ENCODE measurements at places on chromosomes 6 and 20.
A peak's percentile ranks its signal among the peaks of the same experiment; 100 is the strongest.

- DNase-seq: no peak
These were observed 117.8 kb downstream of the RTN4IP1 start for GRCh38 chr6:106511288-106512047.

DNA sequence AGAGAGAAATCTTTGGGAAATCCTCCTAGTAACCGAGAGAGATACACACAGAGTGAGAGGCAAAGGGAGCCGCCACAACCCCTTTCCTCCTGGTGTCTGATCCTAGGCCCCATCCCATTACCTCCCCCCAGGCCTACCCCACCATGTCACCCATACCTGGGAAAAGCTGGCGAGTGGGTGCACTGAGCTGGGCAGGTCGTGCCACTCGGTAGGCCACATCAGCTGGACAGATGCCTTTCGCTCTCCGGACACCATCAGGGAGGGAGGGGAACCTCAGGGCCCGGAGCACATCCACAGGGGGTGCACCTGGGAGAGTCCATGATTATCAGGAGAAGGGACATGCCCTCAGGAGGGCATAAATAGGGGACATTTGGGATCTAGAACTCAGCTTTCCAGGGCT is 3.1 kb downstream of the COL11A2 start:
- DNase-seq: no peak

DNA sequence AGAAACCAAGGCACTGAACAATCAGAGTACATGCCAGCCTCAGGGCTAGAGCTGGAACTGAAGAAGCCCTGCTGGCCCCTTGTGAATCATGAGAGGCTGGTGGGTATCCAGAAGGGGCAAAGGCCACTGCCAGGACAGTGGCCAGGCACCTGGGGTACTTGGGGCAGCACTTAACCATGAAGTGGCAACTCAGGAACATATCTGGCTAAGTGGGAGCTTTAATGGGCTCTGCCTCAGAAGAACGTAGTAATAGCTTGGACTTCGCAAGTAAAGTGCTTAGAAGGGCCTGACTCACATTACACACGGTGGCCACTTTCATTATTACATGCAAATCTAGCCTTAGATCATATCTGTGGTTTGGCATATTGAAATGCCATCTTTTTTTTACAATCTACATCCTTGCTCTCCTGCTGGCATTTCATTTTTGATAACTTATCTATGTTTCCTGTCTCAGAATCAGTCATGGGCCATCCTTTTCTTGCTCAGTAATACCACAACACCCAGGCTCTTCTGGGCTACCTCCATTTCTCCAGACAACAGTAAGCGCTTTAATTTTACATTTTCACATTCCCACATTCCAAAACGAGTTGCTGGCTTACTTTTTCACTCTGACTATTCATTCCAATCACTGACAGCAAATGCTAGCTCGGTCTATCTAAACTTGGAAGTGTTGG is 21.6 kb downstream of the NAPB start:
- DNase-seq: no peak

- DNase-seq: no peak
These were observed 12.9 kb upstream of the EMILIN3 start for GRCh38 chr20:41379551-41379950.

GRCh38 chr6:104710543-104711335 is 149.0 kb downstream of the HACE1 start:
- DNase-seq: no peak

DNA sequence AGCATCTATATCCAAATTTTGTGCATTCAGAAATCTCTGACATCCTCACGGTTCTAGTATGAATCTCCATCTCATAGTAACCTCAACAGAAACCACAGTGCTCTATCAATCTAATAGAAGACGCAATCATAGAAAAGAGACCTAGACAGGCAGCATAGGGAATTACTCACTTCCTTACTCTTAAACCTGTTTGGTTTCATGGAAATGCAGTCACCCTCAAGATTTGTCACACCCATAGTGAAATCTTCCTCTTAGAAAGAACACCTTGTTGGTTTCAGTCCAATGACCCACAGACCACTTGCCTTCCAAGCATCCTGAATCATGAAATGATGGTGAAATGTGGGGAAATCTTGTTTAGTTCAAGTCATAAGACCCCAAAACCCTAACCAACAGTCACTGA is 166.1 kb upstream of the PRDM1 start:
- DNase-seq: no peak

GRCh38 chr6:152472325-152472724 is 164.8 kb downstream of the SYNE1 start:
- no peak for DNase-seq

GRCh38 chr20:846894-847278 is 13.4 kb downstream of the FAM110A start:
- no peak for DNase-seq

- DNase-seq: no peak
These were observed 56.0 kb downstream of the CCDC170 start for GRCh38 chr6:151549790-151550189.

DNA sequence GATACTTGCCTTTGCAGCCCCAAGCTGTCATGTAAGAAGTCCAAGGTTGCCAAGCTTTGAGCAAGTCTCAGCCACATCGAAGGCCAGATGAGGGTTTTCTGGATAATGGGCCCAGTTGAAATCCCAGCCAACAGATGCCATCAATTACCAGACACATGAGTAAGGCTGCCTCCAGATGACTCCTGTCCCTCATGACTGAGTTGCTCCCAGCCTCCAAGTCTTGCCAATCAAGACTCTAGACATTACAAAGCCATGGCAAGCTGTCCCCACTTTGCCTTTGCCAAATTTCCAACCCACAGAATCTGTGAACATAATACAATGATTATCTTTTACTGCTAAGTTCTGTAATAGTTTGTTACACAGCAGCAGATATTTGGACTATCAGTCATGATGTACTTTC is 76.8 kb upstream of the ARMC2 start:
- DNase-seq: no peak

- DNase-seq: no peak
These were observed 32.3 kb upstream of the PLEKHG1 start for GRCh38 chr6:150567380-150567779.

GRCh38 chr6:29926413-29927274 is 15.7 kb upstream of the HLA-A start:
- peak; percentile 65 for DNase-seq

GRCh38 chr20:5180421-5180820 is 53.6 kb downstream of the CDS2 start:
- no peak for DNase-seq

GRCh38 chr6:45001663-45002062 is 326.5 kb upstream of the RUNX2 start:
- no peak for DNase-seq

DNA sequence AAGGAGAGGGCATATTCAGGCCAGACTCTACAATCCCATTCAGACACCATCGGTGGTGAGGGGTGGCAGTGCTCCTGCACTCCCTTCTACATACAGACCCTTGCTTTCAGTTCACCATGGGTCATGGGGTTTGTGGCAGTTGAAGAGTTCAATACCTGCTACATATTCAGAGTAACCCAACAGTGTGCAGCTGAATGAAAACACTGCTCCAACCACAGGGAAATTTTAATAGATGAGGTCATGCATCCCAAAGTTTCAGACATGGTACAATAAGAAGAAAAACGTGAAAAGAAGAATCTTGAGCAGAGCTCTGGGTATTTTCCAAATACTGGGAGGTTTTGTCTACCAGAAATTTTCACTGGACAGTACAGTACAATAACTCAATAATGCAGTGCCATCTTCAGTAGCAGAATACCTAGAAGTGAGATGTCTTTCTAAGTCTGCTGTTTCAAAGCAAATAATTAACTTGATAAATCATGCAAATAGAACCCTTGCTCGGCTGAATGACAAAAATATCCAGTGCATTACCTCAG is 162.1 kb downstream of the PTPRK start:
- DNase-seq: no peak

- DNase-seq: no peak
These were observed 146.5 kb upstream of the COL21A1 start for GRCh38 chr6:56393615-56394612.

DNA sequence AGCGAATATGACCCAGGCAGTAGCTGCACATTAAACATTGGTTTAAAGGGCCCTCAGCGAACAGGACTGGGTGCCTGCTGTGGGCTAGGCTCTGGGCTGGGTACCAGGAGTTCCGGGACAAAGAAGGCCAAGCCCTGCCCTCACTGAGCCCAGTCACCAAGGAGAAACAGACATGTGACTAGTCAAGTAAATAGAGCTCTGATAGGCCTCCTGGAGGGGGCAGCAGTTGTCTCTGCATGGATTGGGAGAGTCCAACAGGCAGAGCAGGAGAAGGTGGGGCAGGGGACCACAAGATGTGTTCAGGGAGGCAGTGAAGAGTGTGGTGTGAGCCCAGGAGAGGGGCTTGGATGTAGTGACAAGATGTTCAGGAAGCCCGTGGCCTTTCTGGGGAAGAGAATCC is 3.1 kb downstream of the HM13 start:
- no peak for DNase-seq

DNA sequence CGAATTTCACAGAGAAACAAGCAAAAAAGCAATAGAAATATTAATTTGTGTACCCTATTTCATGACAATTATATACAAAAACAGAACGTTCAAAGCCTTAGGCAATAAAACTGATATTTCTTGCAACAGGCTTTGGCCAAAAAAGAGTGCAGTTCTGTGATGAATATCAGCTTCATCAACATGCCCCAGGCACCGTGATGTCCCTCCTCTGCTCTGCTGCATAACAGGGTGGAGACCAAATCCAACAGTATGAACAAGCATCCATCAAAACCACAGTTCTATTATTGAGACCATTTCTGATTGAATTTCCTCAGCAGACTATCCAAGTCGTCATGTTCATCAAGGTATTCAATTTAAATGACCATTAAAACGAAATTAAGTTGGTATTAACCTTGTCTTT is 722.6 kb upstream of the NRSN1 start:
- DNase-seq: no peak

DNA sequence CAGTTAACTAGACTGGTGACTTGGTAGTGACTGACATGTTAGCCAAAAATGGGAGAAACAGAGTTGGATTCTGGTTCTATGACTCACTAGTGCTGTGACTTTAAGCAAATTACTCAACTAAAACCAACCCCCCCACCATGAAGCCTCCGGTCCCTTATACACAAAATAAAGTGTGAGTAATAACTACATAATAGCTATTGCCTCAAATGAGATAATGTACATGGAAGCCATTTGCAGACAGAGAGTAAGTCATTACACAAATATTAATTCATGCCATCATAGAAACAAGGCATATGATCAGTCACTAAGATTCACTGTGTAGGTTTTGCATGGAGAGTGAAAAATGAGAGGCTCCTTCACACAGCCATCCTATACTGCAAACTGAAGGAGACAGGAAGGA is 111.9 kb downstream of the HIVEP2 start:
- no peak for DNase-seq

DNA sequence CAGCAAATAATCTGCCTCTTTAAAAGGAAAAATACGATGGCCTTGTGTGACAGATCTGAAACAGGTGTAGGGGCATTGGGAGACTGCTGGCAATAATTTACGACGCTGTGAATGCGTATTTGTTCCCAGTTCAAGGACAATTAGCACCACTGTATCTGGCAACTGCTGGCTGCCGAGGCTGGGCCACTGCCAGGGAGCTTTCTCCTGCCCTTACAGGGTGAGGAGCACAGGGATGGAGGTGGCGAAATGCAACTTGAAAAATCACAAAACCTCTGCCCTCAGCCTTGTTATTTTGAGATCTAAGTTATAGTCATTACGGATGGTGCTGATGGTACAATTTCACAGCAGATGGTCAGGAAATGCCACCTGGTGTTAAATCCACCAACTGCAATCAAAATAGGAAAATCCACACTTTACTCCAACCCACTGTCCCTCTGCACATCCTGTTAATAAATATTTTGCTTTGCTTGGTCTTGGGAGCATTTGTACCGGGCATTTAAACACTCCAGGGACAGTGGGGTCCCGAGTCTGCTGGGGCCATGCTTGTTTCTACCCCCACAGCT is 6.4 kb downstream of the MYLK4 start:
- no peak for DNase-seq

GRCh38 chr6:1044040-1044836 is 267.7 kb upstream of the FOXQ1 start:
- DNase-seq: no peak

All from stimulated activated CD8-positive, alpha-beta memory T cell treated with anti-CD3 and anti-CD28 coated beads, Interleukin-15, amount 100 ng/mL, for 24 hours (primary cell).